ENCODE measurements at places on chromosomes 16 and 17.

- no peak for DNase-seq
Observed at GRCh38 chr16:76963614-76964315, 227.2 kb upstream of the MON1B start.

DNA sequence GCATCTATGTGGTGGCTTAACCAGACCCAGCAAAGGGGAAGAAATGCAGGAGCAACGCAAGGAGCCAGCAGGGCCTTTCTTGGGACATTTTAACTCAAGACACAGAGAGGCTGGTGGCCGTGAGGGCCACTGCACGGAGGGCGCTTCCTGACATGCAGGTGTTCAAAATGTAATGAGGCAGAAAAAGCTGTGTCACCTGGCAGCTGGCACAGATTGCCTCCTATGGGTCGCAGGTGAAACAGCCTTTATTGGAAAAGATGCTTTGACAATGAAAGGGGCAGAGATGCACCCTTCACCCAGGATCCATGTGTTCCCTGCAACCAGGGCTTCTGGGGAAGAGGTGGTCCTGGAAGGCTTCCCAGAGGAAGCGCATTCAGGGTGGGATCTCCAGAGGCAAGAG, 219.3 kb downstream of the XYLT1 start:
- DNase-seq: no peak

GRCh38 chr17:48734333-48735061, 5.9 kb upstream of the HOXB13 start:
- DNase-seq: no peak

GRCh38 chr16:83774066-83774465, 33.7 kb upstream of the HSBP1 start:
- no peak for DNase-seq

- DNase-seq: no peak
Observed at GRCh38 chr17:1648173-1648962, 1.3 kb downstream of the RILP start.

DNA sequence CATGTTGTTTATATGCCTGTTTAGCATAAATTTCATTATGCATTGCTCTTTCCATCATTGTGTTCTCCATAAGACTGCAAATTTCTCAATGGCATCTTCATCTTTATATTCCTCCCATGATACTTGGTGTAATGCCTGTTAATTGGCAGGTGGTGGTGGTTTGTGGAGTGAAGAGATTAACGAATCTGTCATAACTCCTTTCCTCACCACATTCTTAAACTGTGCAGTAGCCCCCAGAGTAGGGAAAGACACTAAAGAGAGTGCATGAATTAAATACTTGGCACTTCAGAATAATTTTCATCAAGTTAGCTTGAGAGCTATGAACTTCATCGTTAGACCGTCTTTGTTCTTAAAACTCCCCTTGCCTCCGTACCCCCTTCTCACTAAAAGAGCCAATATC, 329.7 kb downstream of the HS3ST3B1 start:
- DNase-seq: no peak

DNA sequence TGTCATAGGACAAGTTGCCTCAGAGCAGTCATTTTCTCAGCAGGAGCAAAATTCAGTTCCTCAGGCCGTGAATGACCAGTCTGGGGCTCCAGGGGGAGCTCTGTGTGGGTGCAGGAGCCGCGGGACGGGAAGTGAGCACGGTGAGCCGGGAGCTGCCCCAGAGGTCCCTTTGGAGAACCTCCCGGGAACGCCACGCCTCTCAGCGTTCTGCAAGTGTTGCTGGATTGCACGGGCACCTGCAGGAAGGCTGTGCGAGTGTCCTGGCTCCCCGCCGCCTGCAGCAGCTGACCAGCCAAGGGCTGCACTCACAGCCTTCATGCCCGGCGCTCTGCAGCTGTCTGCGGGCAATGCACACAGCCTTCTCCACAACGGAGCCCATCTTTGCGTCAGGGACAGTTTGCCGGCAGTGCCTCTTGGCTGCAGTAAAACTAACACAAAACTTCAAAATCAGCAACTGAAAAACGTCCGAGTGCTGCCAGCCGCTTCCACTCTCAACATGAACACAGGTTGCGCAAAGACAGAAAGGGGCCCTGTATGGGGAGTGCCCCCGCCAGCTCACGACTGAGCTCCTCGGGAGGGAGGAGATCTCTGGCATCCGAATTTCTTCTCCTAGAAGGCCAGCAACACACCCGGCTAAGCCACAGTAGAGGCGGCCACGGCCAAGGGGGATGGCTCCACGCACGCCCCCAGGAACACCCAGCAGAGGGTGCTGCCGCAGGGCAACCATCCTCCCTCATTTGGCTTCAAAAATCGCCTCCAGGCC, 16.0 kb downstream of the NDUFAF8 start:
- peak; percentile 58 for DNase-seq

DNA sequence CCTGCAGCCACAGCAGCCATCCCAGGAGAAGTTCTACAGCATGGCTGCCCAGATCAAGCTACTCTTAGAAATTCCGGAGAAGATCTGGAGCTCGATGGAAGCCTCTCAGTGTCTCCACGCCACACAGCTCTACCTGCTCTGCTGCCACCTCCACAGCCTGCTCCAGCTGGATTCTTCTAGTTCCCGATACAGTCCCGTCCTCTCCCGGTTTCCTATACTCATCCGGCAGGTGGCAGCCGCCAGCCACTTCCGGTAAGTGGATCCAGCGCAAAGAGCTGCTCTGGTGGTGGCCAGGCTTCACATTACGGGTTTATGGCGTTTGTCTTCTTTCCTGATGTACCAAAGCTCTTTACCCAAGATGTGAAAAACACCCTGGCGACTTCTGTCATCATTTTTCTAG, 3.6 kb downstream of the COG1 start:
- DNase-seq: peak; percentile 57

DNA sequence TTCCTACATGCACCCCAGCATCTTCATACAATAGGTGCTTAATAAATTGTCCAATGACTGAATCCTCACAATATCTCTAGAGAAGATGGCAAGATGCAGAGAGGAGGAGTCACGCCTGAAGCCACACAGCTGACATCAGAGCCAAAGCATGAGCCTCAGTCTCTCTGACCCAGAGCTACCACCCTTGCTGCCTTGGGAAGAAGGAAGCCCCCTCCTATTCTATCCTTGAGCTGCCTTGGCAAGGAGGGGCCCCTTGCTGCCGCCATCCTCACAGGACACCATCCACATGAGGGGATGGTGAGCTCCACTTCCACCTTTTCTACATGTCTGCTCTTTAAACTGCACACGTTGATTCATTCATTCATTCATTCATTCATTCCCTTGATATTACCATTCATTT, 37.0 kb upstream of the C16orf78 start:
- no peak for DNase-seq

GRCh38 chr17:64504769-64505339, 1.2 kb downstream of the DDX5 start:
- no peak for DNase-seq

DNA sequence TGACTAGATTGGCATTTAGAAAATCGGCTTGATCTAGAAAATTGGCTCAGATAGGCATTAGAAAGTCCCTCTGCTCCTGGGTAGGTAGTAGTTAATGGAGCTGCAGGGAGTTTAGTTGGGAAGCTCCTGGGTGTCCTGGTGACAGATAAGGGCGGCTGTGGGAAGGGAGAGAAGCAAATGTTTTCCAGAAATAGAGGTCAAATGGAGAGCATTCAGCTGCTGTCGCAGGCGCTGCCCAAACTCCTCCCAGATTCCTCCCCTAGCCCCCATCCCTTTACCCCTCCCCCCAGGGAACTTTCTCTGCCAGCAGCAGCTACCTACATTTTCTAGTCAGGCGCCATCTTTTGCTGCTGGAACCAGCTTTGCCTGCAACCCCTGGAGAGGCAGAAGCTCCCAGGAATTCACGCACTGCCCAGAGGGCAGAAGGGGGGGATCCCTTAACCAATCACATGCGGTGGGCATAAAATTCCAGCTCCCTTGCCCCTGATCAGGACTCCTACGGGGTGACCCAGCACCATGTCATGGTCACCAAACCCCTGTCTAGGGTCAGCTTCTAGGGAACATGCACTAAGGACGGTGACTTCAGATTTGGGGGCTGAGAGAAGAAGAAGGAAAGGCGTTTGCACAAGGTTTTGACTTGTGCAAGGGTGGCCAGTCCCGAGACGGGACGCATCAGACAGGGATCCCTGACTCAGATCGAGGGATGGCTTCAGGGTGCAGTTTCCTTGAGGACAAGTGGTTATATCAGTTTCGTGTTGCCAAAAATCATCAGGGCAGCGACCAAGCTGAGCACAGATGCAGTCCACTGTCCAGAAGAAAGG, 43.8 kb downstream of the SOCS1 start:
- DNase-seq: no peak

DNA sequence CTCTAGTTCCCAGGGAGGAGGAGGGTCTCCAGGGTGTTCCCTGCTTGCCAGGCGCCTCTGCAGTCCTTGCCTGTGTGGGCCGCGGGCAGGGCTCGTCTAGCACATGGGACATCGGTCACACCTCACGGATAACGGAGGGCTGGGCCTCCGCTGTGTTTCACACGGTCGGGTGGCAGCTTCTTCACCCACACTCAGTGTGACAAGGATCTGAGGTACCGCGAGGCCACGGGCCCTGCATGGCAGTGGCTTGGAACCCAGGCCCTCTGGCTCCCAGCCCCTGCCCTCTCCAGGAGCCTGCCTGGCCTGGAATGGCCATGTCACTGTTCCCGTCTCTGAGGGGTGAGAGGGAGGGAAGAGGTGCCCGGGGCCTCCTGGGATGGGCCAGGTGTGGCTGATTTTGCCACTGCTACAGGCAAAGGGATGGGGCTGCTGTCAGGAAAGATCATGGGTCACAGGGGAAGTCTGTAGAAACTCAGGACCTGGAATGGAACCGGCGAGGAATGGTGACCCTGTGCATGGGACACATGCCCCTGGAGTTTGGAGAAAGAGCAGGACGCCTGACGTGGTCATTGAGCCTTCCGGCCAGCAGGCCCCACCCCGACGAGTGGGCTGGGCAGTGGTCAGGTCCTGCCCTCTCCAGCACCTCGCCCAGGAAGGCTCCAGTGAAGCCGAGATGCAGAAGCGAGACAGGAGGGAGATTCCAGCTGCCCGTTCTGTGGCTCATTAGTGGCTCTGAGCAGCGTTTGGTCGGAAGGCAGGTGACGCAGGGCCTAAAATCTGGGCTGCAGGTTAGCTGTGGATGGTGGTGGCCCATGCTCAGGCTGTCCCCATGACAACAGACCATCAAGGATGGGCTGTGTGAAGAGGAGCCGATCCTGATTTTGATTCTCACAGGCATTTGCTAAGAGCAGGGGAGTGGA, 76.5 kb upstream of the GSE1 start:
- no peak for DNase-seq

DNA sequence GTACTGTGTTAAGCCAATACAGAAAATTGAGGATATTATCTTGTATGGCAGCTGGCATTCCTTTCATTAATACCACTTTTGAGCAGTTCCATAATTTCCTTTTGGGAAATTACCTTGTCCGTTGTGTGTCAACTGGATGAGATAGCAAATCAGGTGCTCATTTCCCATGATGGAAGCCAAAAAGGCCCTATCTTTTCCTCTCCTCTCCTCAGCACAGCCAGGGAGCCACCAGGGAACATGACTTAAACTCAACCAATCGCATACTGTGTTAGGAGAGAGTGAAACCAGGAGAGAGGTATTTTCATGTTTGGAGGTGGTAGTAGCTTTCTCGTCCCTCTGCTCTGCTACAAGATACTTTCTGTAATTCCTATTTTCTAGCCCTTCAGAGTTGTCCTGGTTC, 96.1 kb upstream of the TOX3 start:
- DNase-seq: no peak

DNA sequence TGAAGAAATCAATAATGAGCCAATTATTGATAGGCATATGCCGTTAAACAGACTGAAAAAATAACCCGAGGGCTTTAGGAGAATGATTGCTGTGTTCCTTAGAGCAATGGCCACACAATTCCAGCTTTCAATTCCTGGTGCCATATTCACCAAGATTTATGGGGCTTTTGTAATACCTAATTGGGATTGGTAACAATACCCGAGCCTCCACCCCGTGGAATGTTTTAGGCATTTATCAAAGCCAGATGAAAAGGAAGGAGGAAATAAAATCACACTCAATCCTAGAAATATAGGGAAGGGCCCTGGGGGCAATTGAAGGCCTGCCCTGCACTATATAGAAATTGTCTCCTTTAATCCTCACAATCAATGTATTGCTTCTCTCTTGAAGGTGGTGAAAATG, 42.1 kb upstream of the MLYCD start:
- DNase-seq: no peak

- no peak for DNase-seq
Observed at GRCh38 chr17:72126575-72127486, 6.0 kb downstream of the SOX9 start.

GRCh38 chr17:27481327-27481726, 25.1 kb downstream of the KSR1 start:
- DNase-seq: no peak

- DNase-seq: peak; percentile 26
Observed at GRCh38 chr17:28901866-28902818, 737 bp downstream of the DHRS13 start.

Data from NCI-H1092 (cell line).